ENCODE measurements at places on chromosomes 2 and 18. TPM values are rescaled to one million over a fixed set of nuclear protein-coding genes. Genes with fewer than 3 reads are reported as not detected.

GRCh38 chr2:136381722-136382633 lies 264.0 kb upstream of the CXCR4 start:
- H3K27ac ChIP-seq: no peak overlapping the region
- no peaks in the 10 kb centered on the region for H3K36me3 ChIP-seq
- H3K4me1 ChIP-seq: no peaks in the 10 kb centered on the region
- H3K4me3 ChIP-seq: no peak overlapping the region

DNA sequence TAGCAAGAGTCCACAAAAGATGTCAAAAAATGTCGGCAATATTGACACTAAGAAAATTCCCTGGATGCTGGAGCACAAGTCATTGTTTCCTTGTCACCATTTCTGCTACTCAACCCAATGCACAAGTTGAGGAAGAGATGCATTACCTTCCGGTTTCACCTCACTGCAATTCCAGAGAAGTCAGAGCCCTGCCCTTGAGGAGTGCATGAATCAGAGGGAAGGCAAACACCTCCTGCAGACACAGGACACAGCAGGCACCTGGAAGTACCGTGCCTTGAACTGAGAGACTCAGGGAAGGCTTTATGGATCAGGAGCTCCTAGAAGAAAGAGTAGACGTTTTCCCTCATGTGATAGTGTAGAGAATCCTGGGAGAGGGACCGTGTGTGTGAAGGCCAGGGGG lies 62.7 kb upstream of the ARL4C start:
- H3K4me1 ChIP-seq: no peaks in the 10 kb centered on the region
- H3K27me3 ChIP-seq: no peaks in the 10 kb centered on the region
- no peak overlapping the region for H3K27ac ChIP-seq
- DNase-seq: no peak
- no peak overlapping the region for H3K4me3 ChIP-seq
- no peaks in the 10 kb centered on the region for H3K36me3 ChIP-seq

GRCh38 chr2:173749315-173749714 lies 215.9 kb downstream of the SP3 start:
- H3K27me3 ChIP-seq: no peaks in the 10 kb centered on the region
- H3K4me1 ChIP-seq: peaks cover 4% of the 10 kb centered on the region
- no peaks in the 10 kb centered on the region for H3K36me3 ChIP-seq
- DNase-seq: peak; percentile 15

DNA sequence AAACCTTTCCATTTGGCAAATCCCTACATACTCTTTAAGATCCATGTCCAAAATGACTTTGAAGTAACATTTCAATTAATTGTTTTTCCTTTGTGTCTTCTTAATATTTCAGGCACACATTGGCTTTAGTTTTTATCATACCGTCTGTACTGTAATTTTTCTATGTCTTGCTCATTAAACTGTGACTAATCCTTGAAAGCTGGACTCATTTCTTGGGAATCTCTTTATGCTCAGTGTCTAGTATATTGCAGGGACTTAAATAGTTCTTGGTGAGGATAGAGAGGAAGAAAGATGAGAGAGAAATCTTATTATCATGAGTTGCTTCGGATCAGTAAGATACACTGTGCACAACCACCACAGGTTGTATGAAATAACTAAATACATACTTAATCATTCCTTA lies 448.3 kb upstream of the ST6GAL2 start:
- H3K36me3 ChIP-seq: no peaks in the 10 kb centered on the region
- H3K27me3 ChIP-seq: no peaks in the 10 kb centered on the region
- no peaks in the 10 kb centered on the region for H3K4me1 ChIP-seq

DNA sequence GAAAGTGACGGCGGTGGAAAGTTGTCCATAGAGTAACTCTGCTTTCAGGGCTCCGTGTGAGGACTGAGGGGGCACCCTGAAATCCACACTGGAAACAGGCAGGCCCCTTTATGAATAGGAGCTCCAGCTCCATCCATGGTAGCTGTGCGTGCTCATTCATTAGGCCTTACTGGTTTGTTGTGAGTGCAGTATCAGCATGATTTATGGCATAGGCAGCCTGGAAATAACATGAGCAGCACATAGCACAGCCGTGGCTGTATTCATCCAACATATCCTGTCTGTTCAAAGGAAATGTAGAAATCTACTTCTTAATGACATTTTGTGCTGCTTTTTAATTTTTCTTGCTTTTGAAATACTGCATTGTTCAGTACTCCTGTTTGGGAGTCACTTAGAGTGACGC lies 414.8 kb upstream of the RAB12 start:
- H3K36me3 ChIP-seq: no peaks in the 10 kb centered on the region
- H3K27ac ChIP-seq: no peak overlapping the region
- no peak for DNase-seq
- no peaks in the 10 kb centered on the region for H3K27me3 ChIP-seq
- no peaks in the 10 kb centered on the region for H3K4me1 ChIP-seq

DNA sequence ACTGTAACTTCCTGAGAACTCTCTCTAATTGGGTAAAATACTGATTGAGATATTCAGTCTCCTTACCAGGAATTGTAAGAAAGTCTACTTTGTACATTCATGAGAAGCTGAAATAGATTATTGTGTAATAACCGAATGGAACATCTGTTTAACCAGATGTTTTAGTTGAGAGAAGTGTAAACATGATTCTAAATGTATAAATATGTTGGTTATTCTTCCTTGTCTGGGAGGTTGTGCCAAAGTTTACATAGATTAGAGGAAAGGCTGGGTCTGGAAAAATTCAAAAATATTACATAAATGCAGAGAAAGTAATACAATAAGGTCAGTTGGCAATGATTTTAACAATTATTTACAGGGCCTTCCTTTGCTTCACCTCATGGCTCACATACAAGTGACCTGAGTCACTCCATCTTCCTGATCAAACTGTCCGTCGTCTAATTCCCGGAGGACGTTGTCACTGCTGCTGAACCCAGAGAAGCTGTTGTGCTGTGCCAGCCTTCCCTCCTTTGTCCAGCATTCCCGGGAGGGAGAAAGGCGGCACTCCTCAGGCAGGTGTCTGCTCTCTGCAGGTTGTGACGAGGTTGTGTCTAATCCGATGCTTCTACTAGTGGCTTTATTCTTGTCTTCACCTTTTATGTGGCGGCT lies 55.9 kb downstream of the MOB4 start:
- H3K4me1 ChIP-seq: no peaks in the 10 kb centered on the region
- H3K4me3 ChIP-seq: no peak overlapping the region
- no peaks in the 10 kb centered on the region for H3K27me3 ChIP-seq

DNA sequence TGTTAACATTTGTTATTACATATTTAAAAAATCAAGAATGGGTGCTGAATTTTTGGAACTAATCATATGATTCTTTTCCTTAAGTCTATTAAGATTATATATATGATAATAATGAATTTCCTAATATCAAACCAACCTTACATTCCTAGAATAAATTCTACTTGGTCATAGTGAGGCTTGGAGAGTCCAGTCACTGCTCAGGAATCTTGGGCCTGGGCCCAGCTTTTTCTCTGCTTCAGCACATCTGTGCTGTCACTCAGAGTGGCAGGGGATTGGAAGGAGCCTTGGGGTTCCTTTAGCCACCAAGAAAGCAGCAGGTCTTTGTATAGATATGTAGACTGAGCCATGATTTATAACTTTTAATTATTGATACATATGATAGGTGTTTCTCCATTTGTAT lies 19.9 kb upstream of the ZAP70 start:
- no peaks in the 10 kb centered on the region for H3K36me3 ChIP-seq
- H3K4me3 ChIP-seq: no peak overlapping the region
- DNase-seq: no peak
- H3K4me1 ChIP-seq: no peaks in the 10 kb centered on the region
- H3K27ac ChIP-seq: no peak overlapping the region
- no peaks in the 10 kb centered on the region for H3K27me3 ChIP-seq

GRCh38 chr2:126698376-126698775 lies 42.4 kb downstream of the GYPC start:
- no peaks in the 10 kb centered on the region for H3K36me3 ChIP-seq
- DNase-seq: no peak
- no peak overlapping the region for H3K27ac ChIP-seq
- H3K27me3 ChIP-seq: no peaks in the 10 kb centered on the region

PSMG2 gene
- 63.1 TPM for total RNA-seq

ASB18 gene
- total RNA-seq: not detected

KLHL29 gene
- 7.7 TPM for total RNA-seq

ING5 gene
- 39.8 TPM for total RNA-seq

SKOR2 gene
- not detected for total RNA-seq

All from Panc1 (cell line).